ENCODE measurements at places on chromosomes 5 and 9.

DNA sequence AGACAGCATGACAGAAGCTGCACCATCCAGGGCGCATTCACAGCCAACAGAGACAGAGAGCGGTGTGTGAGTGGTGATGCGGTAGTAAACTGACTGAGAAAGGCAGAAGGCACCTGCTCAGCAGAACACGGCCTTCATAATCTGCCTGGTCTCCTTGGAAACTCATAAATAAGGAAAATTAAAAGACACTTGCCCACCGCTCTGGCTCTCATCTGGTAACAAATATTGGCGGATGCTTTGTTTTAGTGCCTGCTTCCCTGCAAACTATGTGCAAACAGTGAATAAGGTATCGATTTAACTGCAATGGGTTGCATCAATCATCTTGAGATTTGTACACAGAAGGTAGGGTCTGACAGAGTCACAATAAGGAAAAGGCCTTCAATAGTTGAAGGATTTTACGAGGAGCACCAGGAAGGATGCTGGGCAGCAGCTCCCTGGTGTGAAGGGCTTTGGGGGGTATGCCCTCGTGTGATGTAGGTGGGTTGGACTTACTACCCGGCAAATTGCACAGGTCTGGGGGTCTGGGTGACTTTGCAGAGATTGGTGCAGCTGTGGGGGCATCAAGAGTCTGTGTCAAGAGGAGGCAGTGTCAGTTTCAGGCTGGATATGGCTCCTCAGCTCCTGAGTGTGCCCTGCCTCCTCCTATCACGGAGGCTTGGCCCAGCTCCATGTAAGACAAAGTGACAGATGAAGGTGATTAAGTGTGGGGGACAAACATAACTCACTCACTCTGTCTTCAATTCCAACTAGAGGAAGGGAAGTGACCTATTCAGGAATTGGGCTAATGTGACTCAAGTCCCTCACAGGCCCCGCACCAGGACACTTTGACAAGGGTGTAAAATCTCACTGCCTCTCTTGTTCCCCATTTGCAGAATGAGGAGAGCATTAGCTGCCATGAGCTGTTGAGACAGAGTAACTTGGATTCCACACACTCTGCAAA is 166.7 kb downstream of the ICE1 start:
- no peak for DNase-seq

DNA sequence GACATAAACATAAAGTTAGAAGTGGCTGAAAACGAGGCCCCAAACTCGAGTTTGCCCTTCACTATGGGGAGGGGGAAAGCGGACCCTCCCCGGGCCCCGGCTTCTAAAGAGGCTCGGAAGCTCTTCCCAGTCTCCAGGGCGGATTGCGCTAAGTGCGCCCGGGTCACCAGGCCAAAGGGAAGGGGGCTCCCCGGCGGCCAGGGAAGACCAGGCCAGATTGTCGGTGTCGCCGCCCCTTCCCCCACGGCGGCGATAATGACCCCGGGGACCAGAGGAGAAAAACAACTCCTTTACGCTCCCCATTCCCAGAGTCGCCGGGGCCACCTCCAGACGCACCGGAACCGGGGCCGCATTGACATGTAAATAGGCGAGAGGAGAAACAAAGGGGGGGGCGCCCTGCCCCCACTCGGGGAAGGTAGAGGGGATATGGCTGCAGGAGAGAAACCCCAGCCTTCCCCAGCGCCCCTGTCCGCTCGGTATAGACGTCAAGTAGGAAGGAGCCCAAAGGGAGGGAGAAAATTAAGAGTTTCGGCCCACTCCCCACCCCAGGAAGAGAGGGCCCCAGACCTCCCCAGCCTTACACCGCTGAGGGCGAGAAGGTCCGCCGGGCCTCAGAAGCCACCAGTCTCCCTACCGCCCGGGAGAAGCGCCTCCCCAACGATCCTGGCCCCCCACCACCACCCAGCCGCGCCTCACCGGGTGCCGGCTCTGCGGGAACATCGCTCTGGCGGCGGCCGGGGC is 1.7 kb downstream of the TLE1 start:
- DNase-seq, result no peak

- DNase-seq, result no peak
Measured at GRCh38 chr9:70557661-70558369, 143.4 kb upstream of the KLF9 start.

DNA sequence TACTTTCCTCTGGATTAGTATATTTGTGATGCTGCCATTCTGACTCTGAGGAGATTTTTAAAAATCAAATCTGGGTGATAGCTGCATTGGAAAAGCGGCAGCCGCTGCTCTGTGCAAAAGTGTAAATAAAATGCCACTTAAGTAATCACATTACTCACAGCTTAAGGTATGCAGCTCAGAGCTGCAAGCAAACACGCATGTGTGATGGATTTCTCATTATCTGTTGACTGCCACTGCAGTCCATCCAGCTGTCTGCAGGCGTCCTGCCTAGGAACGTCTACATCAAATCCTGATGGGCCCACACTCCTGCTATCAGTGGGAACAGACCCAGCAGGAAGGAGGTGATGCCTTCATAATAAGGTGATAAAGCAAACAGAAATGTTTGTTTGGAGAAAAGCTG is 216.9 kb downstream of the SPOCK1 start:
- no peak for DNase-seq

- DNase-seq, result peak; percentile 5
Measured at GRCh38 chr9:121455527-121456239, 44.0 kb downstream of the GGTA1 start.

Data from stimulated activated CD8-positive, alpha-beta memory T cell treated with anti-CD3 and anti-CD28 coated beads, Interleukin-7, amount 100 ng/mL, for 4 hours (primary cell).